ENCODE measurements at places on chromosomes 7 and 10.

DNA sequence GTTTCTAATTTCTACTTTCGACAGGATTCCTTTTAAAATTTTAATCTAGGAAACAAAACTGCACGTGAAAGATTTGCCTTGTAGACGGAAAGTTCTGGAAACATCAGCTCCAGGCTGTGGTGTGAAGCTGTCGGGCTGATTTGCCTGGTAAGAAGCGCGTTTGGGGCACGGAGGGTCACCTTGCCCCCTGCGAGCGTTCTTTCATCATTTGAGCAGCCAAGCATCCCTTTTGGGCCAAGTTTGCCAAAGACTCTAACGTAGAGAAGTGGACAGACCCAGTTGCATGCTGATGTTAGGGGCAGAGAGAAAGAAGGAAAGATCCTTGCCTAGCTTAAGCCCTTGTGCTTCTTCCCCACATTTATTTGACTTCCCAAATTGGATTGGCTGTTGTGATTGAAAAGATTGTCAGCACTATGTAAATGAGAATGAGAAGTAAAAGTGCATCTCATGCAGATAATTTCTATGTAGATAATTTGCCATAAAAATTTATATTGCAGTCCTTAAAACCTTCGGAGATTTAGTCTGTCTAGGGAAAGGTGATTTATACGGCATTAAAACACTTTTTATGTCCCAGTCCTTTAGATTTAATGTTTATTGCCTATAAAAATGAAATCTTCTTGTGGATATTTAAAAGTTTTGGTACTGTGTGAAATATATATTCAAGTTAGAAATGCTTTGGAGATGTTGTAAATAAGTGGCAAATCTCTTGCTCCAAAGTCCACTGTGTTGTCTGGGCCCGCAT is 76.1 kb downstream of the CUX1 start:
- DNase-seq: no peak

GRCh38 chr7:55105952-55106351 is 87.1 kb downstream of the EGFR start:
- no peak for DNase-seq

GRCh38 chr10:113434315-113434714 is 118.5 kb upstream of the HABP2 start:
- no peak for DNase-seq

- no peak for DNase-seq
Observed at GRCh38 chr7:2315787-2316186, 1.5 kb upstream of the SNX8 start.

DNA sequence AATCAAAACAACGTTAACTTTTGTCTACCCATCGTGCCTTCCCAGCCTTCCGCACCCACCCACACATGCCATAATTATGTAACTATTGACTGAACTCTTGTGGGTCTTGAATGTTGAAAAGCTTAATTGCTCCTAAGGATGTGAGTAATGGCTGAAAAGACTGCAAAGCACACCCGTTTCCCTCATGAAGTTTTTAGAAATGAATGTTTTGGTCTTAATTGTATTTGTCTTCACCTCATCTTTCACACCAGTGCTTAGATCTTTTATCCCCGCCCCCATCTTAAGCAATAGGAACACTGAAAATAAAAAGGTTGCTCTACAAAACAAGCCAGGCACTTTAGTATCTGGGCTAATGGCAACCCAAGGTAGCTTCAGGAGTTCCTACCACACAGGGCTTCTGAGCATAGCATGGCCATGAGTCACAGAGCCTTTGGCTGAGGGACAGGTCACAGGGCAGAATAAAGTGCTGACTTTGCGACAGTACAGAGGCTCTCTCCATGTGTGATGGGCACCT is 690.5 kb downstream of the PARD3 start:
- DNase-seq: no peak

DNA sequence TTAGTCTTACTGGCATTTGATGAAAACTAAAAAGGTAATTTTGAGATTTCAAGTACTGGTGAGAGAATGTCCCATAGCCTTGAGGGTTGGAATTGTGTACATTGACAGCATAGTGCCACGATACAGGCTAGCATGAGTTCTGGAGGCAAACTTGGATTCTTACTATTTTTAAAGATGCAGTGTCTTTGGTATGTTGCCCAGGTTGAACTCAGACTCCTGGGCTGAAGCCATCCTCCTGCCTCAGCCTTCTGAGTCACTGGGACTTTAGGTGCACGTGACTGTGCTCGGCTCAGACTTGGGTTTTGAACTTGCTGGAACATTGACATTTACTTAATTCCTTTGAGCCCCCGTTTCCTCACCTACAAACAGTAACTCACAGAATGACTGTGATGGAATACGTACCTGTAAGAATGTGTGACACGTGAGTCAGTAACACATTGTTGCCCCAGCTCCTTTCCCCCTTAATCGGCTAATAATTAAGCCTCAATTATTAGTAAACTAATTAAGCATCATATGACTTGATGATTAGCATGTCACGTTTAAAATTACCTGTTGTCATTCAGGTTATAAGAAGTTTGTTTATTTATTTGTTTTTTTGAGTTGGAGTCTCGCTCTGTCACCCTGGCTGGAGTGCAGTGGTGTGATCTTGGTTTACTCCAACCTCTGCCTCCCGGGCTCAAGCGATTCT is 10.6 kb downstream of the DNAJB6 start:
- DNase-seq: no peak

- no peak for DNase-seq
Observed at GRCh38 chr10:44745920-44746319, 165.2 kb upstream of the TMEM72 start.
